NCI-H1092 (cell line): ENCODE measurements at places on chromosomes 7 and 10.

GRCh38 chr7:4797858-4798705 lies 22.7 kb downstream of the AP5Z1 start:
- DNase-seq: peak; percentile 12

- no peak for DNase-seq
Measured at GRCh38 chr7:138667535-138668228, 33.5 kb downstream of the SVOPL start.

- no peak for DNase-seq
Measured at GRCh38 chr10:60238759-60239100, 150.9 kb downstream of the ANK3 start.

- DNase-seq: no peak
Measured at GRCh38 chr10:76017733-76018433, 586.5 kb downstream of the LRMDA start.

DNA sequence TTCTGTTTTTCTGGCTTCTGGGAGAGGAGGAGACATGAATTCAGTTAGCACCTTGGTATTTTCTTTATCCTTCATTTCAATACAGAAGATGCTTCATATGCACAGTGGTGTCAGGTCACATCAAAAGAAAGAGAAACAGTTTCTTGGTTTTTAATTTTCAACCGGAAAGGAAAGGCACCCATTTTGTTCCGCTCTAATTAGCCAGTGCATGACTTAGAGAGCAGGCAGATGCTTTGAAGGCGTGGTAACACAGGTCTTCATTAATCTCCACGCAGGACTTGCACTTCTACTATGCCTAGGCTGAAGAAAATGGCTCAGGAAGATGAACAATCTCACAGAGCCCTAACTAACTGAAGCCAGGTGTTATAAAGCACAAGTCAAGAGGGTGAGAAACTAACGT lies 70.4 kb upstream of the ATRNL1 start:
- DNase-seq: no peak

DNA sequence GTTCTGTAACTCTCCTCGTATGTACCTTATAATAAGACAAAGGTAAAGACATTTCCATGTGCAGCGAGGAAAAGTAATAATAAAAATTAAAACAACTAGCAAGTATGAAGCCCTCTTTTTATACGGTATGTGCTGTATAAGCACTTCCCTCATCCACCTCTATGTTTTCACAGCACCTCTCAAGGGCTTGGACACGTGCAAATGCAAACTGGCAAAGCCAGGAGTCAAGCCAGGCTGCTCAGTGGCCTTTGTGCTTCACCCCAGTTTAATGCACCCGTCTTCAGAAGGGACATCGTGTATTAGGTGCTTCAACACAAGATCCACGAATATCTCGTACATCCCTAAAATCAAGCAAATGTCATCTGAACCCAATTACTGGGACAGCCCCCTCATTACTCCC lies 1.3 kb upstream of the DGKI start:
- DNase-seq: no peak

DNA sequence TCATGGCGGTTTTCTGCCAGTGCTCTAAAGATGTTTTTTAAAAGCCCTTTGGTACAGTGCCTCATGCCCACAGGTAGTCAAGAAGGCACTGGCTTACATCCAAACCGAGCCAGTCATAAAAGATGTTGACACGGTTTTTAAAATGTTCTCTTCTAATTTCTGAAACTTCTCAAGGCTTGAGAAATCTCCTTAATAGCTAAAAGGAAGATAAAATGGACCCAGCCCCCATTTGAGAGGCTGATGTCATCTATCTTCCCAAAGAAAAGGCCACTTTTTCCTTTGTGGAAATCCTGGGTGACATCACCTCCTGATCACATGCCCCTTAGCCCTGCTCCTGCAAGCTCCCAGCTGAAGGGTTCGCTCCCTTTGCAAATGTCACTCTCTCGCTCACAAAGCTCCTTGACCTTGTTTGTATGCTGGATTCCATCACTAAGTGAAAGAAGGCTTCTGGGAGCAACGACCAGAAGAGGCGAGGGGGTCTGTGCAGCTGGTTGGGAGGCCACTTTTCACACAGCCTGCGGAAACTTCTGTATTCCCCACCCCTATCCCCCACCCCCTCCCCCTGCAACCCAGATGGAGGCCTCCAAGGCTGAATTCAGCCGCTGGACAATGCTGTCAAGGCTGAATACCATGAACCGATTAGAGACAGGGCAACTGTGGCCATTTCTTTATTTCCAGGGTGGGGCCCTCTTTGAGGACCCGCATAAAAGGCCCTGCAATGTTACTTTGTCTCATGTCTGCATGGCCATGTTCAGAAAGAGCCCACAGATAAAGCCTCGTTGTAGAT lies 122.8 kb downstream of the CUBN start:
- no peak for DNase-seq

- DNase-seq: no peak
Measured at GRCh38 chr7:112459645-112460044, 9.4 kb downstream of the IFRD1 start.

- no peak for DNase-seq
Measured at GRCh38 chr10:62082729-62083411, 181.4 kb downstream of the ARID5B start.
